ENCODE measurements at places on chromosomes 6 and 20.

- no peak for DNase-seq
Observed at GRCh38 chr20:21677781-21678180, 27.7 kb upstream of the PAX1 start.

- no peak for DNase-seq
Observed at GRCh38 chr6:154292066-154292465, 64.5 kb downstream of the IPCEF1 start.

DNA sequence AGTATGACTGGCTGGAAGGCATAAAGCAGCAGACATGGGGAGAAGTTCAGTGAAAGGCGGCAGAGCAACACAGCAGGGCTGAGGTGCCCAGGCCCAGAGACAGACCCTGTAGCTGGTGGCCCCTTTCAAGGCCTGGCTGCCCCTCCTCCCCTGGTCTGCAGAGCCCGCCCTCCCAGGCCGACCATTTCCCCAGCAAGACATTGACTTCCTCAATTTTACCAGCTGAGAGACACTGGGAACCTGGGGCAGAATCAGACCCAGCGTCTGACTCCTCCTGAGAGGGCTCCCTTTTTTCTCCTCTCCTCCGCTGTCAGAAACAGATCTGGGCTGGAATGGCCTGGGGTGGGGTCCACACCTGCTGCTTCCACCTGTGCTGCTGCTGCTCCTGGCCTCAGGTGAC is at the start of gene TREML4:
Gene TREML4, plus strand, starts transcription at position 254 of the 400 bp plus-strand sequence. Its CDS starts 79 bp downstream, at position 333.
- DNase-seq: no peak

DNA sequence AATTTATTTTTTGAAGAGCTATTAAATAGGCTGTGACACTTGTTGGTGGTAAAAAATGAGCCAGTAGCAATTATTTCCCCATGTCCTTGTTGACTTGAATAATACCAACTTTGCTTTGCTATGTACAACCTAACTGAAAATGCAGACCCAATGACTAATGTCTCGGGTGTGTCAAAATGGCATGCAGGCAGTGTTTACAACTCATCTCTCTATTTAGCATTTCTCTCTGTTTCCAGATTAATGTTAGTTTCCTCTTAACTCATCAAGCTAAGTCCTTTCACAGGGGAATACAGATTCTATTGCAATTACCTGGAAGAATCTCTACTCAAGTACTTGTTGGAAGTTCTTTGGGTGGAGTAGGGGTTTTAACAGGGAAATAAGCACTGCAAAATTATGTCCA is 504.4 kb downstream of the BCKDHB start:
- no peak for DNase-seq
